ENCODE measurements at places on chromosomes 5 and 9.

- DNase-seq, result no peak
Observed at GRCh38 chr5:58016358-58016757, 443.5 kb downstream of the PLK2 start.

- no peak for DNase-seq
Observed at GRCh38 chr9:114281473-114282103, 41.3 kb upstream of the ORM1 start.

GRCh38 chr9:133529457-133529856 lies 4.7 kb upstream of the MYMK start:
- no peak for DNase-seq

- no peak for DNase-seq
Observed at GRCh38 chr5:128649192-128649591, 111.1 kb upstream of the FBN2 start.

GRCh38 chr5:102931085-102931725 lies 176.1 kb downstream of the PAM start:
- DNase-seq, result no peak

- DNase-seq, result no peak
Observed at GRCh38 chr5:37875051-37875787, 35.4 kb upstream of the GDNF start.

- DNase-seq, result no peak
Observed at GRCh38 chr9:71223953-71224538, 102.6 kb upstream of the TRPM3 start.

GRCh38 chr9:108156270-108156998 lies 666.9 kb upstream of the KLF4 start:
- no peak for DNase-seq

- no peak for DNase-seq
Observed at GRCh38 chr9:91421971-91422757, 1.5 kb downstream of the NFIL3 start.
